ENCODE measurements at places on chromosomes 3 and 15.

DNA sequence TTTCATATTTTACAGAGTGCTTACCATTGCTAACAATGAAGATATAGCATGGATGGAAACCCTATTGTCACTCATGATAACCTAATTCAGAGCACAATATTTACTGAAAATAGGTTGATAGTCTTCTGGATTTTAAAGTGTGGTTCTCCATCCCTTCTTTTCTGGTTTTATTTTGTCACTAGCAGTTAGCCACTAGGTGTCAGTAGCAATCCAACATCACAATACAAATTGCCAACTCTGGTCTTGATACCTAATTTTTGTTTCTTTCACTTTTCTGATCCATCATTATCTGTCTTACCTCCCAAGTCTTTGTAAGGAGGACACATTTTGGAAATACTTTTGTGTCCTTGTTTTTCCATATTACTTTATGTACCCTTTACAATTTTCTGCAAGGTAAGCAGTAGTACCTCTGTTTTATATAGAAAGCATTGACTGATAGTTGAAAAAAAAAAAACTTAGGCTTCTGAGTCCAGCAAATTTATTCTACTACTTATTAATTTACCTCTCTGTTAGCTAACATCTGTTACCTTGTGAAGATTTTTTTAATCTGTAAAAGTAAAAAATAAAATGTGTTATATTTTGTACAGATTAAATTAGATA, 28.3 kb upstream of the CRYBG3 start:
- peak; percentile 79 for DNase-seq

- no peak for DNase-seq
Observed at GRCh38 chr15:89052474-89052873, 35.8 kb upstream of the ABHD2 start.

- no peak for DNase-seq
Observed at GRCh38 chr3:194572944-194573491, 60.2 kb downstream of the TMEM44 start.

GRCh38 chr3:127100459-127101410, 92.2 kb upstream of the PRR23E start:
- no peak for DNase-seq

GRCh38 chr15:48395521-48396011, 64.3 kb downstream of the DUT start:
- DNase-seq, result no peak

DNA sequence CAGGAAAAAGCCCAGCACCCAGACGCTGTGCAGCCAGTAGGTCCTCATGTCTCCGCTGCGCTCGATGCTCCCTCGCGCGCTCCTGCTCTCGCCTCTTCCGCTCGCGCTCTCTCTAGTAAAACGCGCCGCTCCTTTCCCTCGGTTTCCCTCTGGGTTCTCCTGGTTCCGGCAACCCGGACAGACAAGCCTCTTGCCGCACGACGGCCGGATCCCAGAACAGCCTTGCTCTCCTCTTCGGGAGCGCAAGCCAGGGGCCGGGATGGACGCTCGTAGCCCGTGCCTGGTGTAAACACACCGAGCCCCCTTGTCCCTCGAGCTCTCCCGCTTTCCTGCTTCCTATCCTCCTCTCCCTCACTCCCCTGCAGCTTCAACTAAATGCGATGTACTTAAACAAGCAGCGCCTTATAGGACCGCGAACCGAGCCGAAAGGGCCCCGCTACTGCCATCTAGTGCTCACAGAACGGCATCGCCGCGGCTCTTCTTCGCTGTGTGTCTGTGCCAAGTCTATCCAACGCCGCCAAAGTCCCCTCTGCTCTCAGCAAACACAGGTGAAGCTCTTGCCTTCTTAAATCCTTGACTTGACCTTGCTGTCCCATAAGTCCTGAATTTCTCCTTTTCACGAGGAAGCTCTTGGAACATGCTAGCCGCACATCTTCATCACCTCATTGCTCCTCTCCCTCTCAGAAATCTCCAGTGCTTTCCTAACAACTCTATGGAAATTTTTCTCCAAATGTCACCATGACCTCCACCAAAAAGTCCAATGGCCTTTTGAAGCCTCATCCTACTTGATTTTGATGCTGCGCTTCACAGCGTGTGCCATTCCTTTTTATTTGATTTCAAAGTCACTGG, 1037.2 kb downstream of the IGSF11 start:
- DNase-seq, result peak; percentile 93

DNA sequence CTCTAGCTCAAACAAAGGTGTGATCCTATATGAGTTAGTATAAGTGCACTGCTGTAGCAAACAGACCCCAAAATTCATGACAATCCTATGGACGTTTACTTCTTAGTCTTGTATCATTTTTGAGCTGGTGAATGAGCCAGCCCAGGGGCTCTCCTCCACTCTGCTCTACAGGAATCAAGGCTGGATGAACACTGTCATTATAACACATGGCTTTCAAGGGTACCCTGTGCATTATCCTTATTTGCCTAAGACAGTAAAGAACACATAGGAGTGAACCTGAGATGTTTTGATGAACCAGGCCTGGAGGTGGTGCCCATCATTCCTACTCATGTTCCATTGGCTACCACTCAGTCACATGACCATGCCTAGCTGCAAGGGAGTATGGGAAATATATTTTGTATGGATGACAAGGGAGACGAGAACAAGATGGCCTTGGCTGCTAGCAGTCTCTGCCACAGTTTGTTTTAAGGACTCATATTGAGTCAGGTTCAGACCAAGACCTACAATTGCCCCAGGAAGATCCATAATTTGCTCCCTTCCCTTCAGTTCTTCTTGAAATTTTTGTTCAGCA, 107.4 kb upstream of the HES1 start:
- DNase-seq, result no peak

DNA sequence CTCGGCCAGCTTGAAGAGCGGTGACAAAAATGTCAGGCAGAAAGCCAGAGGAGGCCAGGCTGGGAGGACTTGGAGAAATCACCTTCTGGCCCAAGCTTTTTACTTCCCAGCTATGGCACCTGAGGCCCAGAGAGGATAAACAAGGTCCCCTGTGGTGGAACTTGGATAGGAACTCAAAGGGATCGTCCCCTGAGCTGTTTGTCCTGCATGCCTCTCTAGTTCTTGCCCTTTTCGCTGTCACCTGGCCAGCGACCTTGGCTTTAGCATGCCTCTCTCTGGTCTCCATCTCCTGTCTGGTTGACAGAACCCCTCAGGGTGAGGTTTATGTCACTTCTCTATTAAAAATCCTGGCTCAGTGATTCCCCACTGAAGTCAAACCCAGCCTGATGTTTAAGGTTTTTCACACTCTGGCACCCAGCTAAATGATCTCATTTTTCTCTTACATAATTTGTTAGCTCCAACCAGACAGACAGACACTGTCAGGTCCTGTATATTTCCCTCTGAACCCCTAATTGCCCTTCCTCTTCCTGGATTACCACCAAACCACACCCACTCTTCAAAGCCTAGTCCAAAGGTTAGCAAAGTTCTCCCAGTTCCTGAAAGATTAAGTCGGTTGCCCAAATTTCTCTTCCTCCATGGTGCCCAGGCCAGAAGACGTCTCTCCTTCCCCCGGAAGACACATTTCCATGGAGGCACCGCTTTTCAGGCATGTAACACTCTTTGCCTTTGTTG, 169.1 kb downstream of the FAM43A start:
- no peak for DNase-seq

DNA sequence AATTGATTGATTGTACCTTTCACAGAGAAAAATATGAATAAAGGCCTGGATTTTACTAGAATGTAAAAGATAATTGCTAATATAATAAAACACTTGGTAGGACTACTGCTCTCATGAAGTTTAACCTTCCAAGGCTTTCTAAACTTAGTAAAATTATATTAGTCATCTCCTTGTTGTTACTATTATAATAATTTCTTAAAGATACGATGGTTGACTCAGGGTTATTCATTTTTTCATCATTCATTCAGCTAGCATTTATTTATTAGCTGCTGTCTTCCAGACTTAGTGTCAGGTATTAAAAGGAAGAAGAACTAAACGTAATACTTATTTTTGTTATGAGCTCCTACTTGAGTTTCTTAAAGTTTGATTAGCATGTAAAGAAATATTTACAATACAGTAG, 771.6 kb upstream of the NR2F2 start:
- no peak for DNase-seq

GRCh38 chr3:173584838-173585831, 187.6 kb downstream of the NLGN1 start:
- DNase-seq, result no peak

DNA sequence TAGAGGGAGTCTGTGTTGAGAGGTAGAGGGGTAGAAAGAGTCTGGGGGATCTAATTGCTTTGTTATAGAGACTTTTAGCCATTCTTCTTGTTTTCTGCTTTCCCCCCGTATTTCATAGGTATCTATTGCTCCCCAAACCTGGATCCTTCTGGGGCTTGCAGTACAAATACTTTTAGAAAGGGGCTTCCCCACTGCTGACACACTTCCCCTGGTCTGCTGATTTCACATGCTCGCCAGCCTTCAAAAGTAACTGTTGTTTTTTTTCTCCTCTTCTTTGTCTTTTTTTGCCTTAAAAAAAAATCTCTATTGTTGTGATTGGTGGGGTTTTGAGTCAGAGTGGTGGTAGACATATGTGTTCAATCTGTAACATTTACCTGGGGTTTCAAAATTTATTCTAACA, 300.6 kb upstream of the AZI2 start:
- no peak for DNase-seq

DNA sequence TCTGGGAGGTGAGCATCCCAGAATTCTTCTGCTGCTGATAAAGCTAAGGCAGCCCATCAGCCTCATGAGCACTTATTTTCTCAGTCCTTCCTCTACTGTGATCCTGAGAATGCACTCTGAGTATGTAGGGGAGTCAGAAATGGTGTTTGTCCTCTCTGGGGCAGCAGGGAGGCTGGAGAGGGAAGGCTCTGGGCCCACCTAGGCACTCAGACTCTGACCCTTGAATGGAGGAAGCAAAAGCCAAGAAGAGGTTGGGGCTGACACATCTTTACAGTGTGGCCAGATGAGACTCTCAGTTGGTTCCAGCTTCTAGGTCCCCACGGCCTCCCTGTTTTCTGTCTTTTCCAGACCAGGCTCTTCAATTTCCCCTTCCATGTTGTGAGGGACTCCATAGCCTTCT, 36.1 kb upstream of the BLM start:
- no peak for DNase-seq

- no peak for DNase-seq
Observed at GRCh38 chr15:74616996-74617395, 1.4 kb downstream of the CLK3 start.

GRCh38 chr3:71348001-71348632, 235.4 kb downstream of the FOXP1 start:
- no peak for DNase-seq

- DNase-seq, result peak; percentile 39
Observed at GRCh38 chr3:176663837-176664831, 533.1 kb downstream of the TBL1XR1 start.

GRCh38 chr15:31365032-31365654, 38.5 kb downstream of the KLF13 start:
- DNase-seq, result peak; percentile 39

- DNase-seq, result no peak
Observed at GRCh38 chr3:114043205-114043604, 13.1 kb downstream of the CCDC191 start.

DNA sequence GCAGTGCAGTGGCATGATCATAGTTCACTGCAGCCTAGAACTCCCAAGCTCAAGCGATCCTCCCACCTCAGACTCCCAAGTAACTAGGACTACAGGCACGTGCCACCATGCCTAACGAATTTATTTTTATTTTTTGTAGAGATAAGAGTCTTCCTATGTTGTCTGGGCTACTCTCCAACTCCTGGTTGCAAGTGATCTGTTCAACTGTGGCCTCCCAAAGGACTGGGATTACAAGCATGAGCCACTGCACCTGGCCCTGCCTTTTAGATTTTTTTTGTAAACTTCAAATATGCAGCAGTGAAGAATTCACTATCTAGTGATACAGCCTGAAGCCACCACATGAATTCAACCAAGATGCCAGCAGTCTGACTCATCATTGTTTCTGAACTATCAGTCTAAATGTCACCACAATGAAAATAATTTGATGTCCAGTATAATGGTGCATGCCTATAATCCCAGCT, 32.7 kb downstream of the UBXN7 start:
- DNase-seq, result no peak

GRCh38 chr3:58654466-58654865, 12.1 kb downstream of the FAM3D start:
- DNase-seq, result no peak

GRCh38 chr3:142418926-142419592, 28.8 kb downstream of the XRN1 start:
- no peak for DNase-seq

DNA sequence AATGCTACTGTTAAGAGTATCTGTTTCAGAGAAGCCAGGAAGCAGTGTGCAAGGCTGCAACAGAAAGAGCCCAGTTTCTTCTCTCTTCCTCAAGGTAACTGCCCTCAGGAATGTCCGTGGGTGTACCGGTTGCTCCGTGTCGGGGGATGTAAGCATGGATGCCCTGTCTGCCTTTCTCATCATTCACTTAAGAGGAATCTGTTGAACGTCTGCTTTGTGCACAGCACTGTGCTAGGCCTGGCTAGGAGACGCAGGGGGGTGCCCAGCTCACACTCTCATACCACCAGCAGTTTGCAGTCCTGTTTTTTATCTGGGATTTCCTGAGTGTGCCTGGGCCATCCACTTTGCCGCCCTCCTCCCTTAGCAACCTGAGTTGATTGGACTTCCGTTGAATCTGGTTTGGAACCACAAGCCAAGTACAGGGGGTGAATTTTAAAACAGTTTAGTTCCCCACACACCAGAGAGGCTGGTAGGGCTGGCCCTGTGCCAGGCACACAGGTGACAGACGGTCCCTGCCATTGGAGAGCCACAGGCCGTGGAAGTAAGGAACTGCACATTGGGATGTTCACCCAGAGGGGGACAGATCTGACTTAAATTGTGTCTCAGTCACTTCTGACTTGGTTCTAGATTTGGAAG, 11.2 kb downstream of the BOC start:
- DNase-seq, result no peak

- no peak for DNase-seq
Observed at GRCh38 chr3:149407898-149408297, 30.4 kb upstream of the TM4SF1 start.

DNA sequence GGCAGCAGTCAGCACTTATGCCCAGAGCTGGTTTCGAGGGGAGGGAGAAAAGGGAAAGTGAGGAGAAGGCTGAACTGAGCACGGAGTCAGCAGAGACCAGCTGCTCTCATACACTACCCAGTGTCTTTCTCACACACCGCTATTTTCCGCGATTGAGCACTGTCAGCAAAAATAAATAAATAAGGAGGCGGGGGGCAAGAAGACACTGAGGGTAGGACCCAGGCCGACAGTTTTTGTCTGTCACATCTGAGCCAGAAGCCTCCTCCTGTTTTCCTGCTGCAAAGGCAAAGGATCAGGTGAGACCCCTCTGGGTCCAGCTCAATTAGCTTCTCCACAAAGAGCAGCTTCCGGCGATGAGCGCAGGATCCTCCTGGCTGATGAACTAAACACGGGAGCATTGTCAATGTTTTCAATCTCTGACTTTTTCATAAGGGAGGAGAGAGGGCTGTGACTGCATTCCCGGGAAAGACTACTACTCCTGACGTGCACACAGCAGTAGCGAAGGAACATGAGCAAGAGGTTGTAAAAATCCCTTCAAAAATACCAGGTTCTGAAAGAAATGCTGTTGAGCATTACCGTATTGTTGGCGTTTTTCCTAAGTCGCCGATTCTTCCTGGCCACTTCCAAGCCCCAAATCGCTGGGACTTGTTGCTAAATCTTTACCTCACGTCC, 1.3 kb downstream of the FRMD5 start:
- DNase-seq, result peak; percentile 55

All from NCI-H1417 (cell line).